ENCODE measurements at places on chromosomes 2 and 18.

DNA sequence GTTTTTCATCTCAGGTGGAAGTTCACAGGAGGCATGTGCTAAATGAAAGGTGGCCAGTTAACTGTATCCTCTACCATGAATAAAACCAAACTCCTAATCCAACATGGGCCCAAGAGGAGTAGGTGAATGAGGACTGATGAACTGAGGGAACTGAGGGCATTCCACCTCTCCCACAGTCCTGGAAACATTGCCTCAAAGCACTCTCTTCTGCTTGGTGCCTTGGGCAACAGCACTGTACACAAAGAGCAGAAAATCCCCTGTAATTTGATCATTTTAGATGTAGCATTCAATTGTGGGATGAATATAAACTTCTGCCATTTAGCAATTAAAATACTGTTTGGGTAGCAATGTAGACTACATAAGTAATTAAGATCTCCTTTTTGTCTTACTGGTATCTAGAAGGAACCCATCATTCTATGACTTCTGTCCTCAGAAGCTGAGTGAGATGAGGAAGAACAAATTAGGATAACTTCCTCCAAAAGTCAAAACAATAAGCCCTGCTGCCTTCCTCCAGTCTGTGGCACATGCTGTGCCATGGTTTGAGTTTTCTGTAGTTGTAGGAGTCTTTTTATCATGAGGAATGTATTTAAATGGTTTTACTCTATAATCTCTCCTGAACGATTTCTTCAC is 86.7 kb upstream of the ZEB2 start:
- DNase-seq, result no peak

DNA sequence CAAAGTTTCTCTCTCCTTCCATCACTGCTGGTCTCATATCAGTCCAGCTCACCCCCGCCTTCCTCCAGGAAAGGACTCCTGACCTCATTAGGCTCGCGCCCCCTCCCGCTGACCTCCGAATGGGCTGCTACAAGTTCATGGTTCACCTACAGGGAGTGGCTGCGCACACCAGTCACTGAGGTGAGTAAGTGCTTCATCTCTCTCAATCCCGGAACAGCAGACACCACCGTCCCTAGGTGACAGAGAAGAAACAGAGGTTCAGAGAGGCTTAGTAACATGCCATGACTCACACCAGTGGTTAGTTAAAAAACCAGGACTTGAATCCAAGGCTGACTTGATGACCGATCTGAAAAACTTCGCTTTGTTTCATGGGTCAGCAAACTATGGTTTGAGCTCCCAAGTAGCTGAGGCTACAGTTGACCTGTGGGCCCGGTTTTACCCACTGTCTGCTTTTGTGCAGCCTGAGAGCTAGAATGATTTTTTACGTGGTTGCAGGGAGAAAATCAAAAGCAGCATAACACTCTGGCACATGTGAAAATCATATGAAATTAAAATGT is 42.0 kb downstream of the ZFP36L2 start:
- DNase-seq, result no peak

- no peak for DNase-seq
These were observed 199.8 kb downstream of the DPP10 start for GRCh38 chr2:114642166-114642770.

GRCh38 chr2:96715658-96716057 is 24.2 kb downstream of the LMAN2L start:
- DNase-seq, result no peak

DNA sequence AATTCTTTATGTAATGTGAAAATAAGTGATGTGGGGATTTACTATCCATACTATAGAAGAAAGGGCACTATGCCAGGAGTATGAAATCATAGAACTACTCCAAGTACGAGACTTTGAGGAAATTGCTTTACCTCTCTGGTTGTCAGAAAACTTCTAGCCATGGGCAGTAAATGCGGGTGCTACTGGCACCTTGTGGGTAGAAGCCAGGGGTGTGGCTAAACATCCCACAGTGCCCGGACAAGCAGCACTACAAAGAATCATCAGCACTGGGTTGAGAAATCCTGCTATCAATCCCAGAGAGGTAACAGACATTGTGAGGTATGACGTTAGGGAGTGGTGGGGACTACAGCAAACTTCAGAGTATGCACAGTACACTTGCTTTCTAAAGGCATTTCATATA is 453.5 kb upstream of the TNP1 start:
- no peak for DNase-seq

DNA sequence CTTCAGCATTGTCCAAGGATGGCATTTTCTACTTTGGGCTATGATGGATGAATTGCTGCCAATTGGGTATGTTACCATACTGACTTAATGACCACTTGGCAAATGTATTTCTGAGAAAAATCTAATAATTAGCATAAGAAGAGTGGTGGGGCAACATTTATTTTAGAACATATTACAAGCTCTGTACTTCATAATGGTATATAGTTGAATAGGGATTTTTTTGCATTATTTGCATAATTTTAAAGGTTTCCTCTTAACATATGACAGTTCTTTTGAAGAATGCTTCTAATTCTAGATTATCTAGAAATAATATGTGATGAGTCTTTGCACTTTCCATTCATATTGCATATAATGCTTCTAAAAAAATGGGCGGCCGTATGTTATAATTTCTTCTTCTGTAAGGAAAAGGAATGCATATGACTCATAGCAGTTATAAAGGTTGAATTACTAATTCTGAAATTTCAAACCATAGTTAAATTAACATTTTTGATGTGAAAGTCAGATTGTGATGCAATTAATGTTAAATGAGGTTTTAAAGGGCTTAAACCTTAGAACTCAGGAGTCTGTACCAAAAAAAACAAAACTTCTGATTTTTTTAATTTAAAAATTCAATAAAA is 1652.3 kb upstream of the SLC39A10 start:
- DNase-seq, result no peak

DNA sequence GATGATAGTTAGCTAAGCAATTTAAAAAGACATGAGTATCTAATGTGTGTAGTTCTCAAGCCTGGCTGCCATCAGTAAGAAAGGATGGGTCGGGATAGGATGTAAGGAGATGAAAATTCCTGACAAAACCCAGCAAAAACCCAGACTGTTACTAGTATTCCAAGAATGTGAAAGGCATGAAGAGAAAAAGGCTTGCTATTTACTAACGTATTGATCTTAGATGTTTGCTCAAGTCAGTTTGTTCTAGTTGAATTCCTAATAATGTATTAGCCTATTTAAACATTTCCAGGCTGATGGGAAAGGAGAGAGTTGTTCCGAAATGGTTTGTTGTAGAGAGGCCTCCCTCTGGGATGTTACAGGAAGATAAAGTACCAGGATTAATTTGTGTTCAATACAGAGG is 88.2 kb downstream of the ZNF532 start:
- DNase-seq, result no peak

GRCh38 chr2:140183056-140183765 is 1403.0 kb upstream of the NXPH2 start:
- no peak for DNase-seq

- no peak for DNase-seq
These were observed 520.0 kb downstream of the SLC4A3 start for GRCh38 chr2:220147161-220148038.

DNA sequence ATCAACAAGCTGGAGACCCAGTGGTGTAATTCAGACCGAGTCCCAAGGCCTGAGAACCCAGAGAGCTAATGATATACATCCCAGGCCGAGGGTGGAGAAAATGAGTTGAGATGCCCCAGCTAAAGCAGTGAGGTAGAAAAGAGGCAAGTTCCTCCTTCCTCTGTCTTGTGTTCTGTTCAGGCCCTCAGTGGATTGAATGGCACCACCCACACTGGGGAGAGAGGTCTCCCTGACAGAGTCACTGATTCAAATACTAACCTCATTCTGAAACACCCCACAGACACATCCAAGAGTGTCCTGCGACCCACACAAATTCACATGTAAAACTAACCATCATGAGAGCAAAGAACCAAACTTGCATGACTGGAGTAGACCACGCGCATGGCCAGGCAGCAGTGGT is 215.3 kb downstream of the ANAPC1 start:
- DNase-seq, result no peak

- DNase-seq, result peak; percentile 95
These were observed at the start of the genes SEPTIN10 and SOWAHC for GRCh38 chr2:109613922-109614714. Gene SEPTIN10, minus strand, starts transcription at chr2:109613966. Its CDS starts 139 bp downstream, at chr2:109613827. Gene SOWAHC, plus strand, starts transcription at chr2:109614364. Its CDS starts 126 bp downstream, at chr2:109614490.

DNA sequence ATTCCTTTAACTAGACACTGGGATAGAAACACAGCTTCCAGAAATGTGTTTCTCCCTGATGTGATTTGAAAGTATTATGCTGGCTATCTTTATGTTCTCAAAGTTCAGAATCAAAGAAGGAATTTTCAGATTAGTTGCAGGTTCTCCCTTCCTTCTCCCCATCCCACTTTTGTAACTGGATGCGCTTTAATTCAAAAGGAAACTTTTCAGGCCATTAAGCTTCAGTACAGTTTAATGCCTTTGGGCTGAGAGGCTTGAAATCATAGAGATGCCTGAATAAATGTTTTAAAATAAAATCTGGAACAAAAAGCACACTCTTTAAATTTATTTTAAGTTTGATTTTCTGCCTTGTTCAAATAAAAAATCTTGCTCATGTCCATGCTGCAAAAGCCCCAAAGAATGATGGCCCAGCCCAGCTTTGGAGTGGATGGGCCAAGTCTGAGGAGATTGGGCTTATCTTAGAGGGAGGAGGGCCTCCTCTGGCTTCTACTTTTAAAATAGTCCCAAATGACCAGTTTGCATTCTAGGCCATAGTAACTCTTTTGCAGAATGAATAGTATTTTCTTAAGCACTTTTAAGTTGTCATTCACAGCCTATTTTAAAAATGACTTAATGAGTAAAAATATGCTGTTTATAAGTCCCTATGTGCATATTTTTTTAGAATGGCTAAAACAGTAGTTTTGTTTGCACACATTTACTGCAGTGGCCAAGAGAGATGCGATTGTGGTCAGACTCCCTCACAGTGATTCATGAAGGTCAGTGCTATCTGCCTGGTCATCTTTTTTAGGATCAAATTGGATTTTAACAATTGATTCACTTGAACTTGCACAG is 129.2 kb downstream of the MTX2 start:
- no peak for DNase-seq

- DNase-seq, result no peak
These were observed 35.5 kb upstream of the PTMA start for GRCh38 chr2:231672617-231673347.

DNA sequence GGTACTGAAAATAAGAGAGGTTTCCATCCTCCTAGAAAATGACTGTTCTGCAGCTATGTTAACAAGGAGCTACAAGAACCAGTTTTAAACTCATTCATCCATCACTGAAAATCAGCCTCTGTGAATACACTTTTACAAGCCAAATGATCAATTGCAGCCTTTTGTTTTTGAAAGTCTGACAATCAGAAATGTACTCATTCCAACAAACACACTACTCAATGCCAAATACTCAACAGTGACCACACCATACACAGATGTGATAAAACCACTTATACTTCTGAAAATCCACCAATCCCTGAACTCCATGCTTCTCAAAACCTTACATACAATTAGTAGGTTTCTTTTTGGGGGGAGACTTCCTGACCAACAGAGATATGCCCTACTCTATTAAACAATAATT is 663.9 kb upstream of the CHAC2 start:
- no peak for DNase-seq

GRCh38 chr2:218275371-218276072 is 5.2 kb downstream of the PNKD start:
- DNase-seq, result no peak

- DNase-seq, result no peak
These were observed 171.8 kb downstream of the LRP1B start for GRCh38 chr2:141959016-141959415.

Measured in globus pallidus (tissue), 1 donor.